ENCODE measurements at places on chromosomes 1 and 21.
A peak's percentile ranks its signal among the peaks of the same experiment; 100 is the strongest.

DNA sequence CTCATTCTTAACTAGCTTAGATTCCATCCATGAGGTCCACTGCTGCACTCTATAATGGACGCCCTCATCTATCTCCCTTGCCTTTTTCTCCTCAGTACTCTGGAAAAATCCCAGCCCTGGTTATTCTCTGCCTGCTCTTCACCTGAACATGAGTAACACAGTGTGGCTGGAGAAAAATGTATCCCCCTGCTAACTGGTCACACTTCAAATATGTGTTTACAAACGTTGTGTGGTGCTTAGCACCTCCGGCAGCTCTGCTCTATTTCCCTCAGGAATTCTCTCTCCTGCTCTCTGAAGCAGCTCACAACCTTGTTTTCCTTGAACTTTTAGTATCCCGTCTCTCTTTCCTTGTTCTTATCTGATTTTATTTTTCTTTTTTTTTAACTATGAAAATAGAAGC lies 4.1 kb downstream of the SCCPDH start:
- no peak for DNase-seq

- DNase-seq: no peak
Measured at GRCh38 chr1:23044035-23044434, 24.8 kb downstream of the KDM1A start.

- no peak for DNase-seq
Measured at GRCh38 chr1:61936839-61937238, 194.6 kb downstream of the PATJ start.

- no peak for DNase-seq
Measured at GRCh38 chr1:19606817-19607642, 37.1 kb upstream of the NBL1 start.

GRCh38 chr1:228399531-228400236 lies 7.0 kb downstream of the TRIM11 start:
- no peak for DNase-seq

DNA sequence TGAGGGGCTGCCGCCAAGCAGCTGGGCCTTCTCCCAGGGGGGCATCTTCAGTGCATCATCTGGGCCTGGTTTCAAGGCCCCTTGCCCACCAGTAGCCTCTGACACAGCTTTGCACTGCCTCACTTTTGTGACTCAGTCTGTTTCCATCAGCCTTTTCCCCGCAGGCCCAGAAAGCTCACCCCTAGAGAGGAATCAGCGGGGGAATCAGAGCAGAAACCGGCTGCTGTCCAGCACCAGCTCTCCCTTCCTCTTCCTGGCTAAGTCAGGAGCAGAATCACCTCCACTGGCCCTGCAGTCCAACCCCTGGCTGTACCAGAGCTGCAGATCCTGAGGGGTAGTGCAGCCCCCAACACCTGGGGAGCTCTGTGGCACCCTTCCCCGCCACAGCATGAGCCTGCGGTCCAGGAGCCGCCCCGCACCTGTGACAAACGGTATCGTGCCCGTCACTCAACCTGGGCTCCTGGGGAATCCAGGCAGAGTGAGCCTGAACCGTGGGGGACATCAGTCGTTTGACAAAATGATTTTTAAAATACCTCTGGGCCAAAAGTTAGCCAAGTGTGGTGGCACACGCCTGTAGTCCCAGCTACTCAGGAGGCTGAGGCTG lies 83.3 kb upstream of the TMEM51 start:
- no peak for DNase-seq

- DNase-seq: no peak
Measured at GRCh38 chr1:234518876-234519275, 39.9 kb upstream of the TARBP1 start.

DNA sequence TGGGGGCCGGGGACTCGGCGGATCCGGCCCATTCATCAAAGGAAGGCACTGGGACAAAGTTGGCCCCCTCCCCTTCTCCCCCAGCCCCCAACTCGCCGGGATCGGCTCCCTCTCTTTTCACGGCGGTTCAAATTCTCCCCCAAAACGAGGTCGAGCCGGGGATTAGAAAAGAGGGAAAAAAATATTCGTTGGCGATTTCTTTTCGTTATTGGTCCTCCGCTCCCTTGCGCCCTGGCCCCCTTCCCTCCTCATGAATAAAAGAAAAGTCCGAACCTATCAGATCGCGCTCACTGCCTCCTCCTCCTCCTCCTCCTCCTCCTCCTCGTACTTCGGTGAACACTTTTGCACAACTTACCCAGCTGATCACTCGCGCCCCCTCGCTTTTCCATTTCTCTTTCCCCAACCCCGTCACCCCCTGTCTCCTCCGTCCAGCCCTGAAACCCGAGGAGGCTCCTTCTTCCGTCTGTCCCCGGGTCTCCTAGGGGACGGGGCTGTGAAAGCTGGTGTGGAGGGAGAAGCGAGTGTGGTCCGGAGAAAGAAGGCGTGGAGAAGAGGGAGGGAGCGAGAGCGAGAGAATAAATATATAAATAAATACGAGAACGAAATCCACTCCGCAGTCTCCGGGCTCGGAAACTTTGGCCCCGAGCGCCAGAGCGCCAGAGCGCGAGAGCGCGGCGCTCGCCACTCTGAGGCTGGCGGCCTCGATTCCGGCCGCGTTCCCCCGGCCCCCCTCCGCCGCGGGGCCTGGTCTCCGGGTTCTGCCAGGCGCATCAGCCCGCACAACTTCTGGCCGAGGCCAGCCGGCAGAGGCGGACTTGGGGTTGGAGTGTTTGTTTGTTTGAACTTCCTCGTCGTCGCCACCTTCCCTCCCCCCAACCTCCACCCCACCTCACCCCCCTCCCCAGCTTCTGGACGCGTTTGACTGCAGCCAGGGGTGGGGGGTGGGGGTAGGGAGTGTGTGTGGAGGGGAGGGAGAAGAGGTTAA lies at the start of gene PAX7:
PAX7 (plus strand) TSS at position 336 of the 985 bp plus-strand sequence. CDS start 758 bp downstream, outside the sequence.
- DNase-seq: peak; percentile 67

- DNase-seq: no peak
Measured at GRCh38 chr1:93614986-93615581, 66.6 kb downstream of the BCAR3 start.

DNA sequence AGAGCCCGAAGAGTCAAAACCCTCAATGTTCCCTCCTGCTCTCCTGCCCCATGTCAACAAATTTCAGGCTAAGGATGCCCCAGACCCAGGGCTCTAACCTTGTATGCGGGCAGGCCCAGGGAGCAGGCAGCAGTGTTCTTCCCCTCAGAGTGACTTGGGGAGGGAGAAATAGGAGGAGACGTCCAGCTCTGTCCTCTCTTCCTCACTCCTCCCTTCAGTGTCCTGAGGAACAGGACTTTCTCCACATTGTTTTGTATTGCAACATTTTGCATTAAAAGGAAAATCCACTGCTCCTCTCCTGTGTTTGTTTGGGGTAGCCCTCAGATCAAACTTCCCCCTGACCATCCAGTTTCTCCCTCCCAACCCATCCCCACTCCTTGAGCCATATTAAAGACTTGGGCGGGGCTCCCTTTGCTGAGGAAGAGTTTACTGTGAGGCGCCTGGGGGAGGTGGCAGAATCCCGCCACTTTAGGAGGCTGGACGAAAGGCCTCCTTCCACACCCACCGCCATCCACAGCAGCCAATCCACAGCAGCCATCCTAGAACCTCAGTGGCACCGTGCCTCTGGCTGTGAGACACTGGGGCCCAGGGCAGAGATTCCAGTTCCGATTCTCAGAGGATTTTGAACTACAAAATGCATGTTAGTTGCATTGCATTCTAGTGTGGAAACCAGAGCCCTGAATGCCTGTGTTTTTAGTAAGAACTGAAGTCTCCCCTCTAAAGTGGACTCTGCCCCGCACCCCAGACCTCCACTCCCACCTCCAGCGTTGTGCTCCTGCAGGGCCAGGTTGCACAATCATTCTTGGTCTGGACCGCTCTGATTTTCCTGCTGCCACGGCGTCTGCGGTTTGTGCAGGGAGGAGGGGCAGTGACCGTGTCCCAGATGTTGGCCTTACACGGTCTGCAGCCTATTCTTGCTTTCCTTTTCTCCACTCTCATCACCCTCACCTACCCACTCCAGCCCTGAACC lies 3.0 kb downstream of the OLFML3 start:
- peak; percentile 81 for DNase-seq

DNA sequence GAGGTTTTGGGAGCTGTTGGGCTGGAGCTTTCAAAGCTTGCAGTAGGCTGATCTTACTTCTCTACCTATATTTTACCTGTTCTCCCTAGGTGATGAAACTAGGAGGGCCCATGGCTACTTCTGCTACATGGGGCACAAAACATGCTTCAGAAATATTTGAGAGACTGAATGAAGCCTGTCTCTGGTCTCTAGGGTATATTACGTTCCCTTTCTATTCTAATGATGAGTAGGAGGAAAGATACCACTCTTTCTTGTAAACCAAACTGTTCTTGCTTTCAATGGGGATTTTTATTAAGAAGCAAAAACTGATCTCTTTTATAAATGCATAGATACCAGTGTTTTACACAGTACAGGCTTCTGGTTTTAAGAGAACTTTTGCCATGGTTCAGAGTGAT lies 103.1 kb downstream of the GALNT2 start:
- DNase-seq: no peak

DNA sequence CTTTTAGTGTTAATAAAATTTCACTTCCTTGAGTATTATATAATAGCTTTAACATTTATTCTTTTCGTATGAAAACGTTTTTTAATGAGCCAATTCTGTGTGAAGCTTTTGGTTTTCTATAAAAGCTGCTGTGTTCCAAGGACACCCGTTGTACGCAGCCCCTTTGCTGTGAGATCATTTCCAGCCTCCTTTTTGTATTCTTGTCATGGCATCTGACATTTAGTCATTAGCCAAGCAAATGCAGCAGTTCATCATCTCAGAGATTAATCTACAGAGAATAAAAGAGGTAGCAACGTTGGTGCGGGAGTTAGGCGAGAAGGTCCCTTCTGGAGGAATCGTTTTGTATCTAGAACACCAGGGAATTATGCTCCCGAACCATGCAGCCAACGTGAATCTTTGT lies 1.3 kb upstream of the UMODL1 start:
- DNase-seq: no peak

GRCh38 chr1:100795646-100795985 lies 76.1 kb downstream of the VCAM1 start:
- DNase-seq: no peak

- DNase-seq: peak; percentile 35
Measured at GRCh38 chr21:37450445-37450941, 83.9 kb downstream of the DYRK1A start.

DNA sequence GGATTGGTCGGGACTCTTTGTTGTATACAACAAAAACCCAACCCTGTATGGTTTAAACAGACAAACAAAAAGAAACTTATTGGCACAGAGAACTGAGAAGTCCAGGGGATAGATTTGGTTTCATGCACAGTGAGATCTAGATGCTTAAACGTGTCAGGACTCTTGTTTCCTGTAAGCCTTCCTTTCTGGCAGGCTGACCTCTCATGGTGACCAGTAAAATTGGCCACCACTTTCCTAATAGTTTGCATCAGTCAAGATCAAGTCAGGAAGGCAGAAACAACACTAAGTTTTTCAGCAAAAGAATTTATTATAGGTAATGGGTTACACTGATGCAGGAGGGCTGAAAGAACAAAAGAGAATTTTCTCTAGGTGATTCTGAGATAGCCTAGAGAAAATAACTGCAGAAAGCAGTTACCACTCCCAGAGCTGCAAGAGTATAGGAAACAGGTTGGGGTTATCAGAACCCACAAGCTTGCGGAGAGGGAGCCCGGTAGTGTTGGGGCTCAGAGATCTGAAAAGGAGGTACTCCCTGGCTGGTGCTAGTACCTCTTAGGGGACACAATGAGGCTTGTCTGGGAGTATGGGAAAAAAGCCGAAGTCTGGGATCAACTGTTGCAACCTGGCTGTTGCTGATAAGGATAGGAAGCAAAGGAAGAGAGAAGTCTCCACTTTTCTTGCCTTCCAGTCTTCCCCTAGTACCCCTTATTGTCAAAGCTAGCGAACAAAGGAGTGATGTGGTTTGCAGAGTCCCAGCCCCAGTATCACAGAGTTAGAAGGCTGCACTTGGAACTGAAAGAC lies 21.4 kb downstream of the CITED4 start:
- DNase-seq: no peak

GRCh38 chr1:58950897-58951296 lies 167.1 kb upstream of the JUN start:
- no peak for DNase-seq

DNA sequence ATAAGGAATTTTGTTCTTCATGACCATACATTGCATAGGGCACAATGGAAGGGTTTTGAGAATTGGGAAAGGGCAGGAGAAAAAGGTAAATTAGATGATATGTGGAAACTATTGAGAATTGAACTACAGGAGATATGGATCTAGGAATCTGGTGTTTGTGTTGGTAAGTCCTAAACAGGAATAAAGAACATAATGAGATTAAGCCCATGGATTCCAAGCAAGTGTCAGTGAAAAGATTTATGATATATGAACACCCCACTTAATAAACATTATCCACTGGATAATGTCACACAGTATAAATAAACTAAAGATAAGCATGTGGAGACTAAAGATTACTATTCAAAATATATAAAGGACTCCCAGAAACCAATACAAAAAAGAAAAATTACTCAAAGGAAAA lies 98.2 kb downstream of the TNFSF18 start:
- DNase-seq: peak; percentile 39

GRCh38 chr21:46355161-46356004 lies 31.4 kb downstream of the PCNT start:
- no peak for DNase-seq

DNA sequence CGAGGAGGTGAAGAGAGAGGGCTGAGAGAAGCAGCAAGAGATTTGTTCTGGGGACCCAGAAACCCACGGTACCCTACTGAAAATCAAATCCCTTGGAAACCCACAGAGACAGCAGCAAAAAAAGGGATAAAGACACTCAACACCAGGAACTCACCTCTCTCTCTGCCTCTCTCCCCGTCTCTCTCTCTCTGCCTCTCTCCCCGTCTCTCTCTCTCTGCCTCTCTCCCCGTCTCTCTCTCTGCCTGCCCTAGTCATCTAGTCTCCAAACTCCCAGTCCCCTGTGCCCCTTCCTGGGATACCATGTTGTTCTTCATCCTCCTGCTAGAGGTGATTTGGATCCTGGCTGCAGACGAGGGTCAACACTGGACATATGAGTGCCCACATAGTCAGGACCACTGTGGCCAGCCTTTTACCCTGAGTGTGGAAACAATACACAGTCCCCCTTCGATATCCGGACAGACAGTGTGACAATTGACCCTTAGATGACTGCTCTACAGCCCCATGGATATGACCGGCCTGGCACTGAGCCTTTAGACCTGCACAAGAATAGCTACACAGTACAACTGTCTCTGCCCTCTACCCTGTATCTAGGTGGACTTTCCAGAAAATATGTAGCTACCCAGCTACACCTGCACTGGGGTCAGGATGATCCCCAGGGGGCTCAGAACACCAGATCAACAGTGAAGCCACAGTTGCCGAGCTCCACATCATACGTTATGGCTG lies 9.8 kb upstream of the ALDH9A1 start:
- DNase-seq: no peak

GRCh38 chr1:24717887-24718650 lies 27.2 kb upstream of the CLIC4 start:
- DNase-seq: no peak

DNA sequence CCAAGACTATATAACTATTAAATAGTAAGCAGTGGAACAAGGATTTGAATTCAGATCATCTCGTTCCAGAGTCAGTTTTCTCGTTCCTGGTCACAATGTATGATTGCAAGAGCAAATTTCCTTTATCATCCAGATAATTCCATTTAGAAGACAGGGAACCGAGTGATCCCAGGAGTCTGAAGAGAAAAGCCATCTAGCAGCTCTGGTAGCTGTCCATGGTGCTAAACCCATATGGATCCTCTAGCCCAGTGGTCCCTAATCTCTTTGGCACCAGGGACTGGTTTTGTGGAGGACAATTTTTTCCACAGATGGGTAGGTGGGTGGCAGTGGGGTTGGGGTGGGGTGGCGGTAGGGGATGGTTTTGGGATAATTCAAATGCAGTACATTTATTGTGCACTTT lies 229.4 kb downstream of the PTPRU start:
- DNase-seq: peak; percentile 49
